ENCODE measurements at places on chromosomes 6 and 20. TPM values are rescaled to one million over a fixed set of nuclear protein-coding genes. Genes with fewer than 3 reads are reported as not detected.

DNA sequence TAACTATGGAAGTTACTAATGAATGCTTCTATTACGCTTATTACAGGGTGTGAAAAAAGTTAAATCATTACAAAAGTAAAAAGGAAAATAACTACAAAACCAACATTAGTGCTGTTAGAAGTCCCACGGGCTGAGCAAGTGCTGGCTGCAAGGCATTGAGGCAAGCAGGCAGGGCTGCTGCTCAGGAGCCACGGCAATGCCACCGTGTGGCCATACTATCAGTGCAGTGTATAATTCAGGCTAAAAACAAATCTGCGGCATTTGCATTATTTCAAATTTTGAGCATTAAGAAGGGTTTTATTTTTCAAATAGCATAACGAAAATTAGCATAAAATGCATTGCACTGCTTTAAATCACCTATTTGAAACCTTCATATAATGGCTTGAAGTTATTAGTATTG lies 17.1 kb downstream of the IFNGR1 start:
- DNase-seq: no peak

SLC22A16 gene
- not detected for total RNA-seq

FOXF2 gene
- total RNA-seq: not detected

- DNase-seq: no peak
These were observed 119.1 kb upstream of the BMP5 start for GRCh38 chr6:55994531-55994930.

DNA sequence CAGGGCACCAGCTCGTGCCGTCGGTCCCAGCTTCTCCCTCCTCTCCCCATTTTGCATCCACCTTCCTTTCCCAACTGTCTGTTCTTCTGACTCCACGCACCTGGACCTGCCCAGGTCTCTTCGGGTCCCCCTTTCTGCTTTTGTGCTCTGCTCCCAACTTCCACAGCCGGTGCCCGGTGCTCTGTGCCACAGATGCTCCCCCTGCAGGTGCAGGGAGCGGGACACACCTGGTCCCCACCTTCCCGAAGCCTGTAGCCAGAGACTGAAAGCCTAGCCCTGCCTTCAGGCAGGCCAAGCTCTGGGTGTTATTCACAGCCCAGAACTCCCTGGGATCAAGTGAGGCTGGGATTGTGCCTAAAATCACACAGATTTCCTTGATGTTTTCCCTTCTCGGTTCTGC lies 24.6 kb upstream of the BMP7 start:
- DNase-seq: no peak

GRCh38 chr6:128114164-128114563 lies 213.3 kb upstream of the THEMIS start:
- DNase-seq: no peak

DNA sequence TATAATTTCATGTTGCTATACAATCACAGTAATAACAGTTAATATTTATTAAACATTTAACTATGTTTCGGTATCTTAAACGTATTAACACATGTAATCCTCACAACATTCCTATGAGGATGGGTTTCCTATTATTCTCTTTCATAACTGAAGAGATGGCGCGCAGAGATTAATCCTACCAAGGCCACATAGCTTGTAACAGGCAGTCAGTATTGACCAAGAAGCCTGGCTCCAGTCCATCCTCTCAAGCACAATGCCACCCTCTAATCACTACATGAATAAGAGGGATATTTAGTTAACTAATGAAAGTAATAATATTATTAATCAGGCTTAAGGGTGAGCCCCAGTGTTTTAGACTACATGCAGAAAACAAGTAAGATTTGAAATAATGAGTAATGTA lies 149.7 kb upstream of the SIM1 start:
- no peak for DNase-seq

WFDC10B gene
- total RNA-seq: not detected

GLP1R gene
- 4.0 TPM for total RNA-seq
